ENCODE measurements at places on chromosomes 2 and 18.

- no peak for DNase-seq
These were observed at the start of gene SNED1 for GRCh38 chr2:240997856-240998705. Gene SNED1 (plus strand): TSS chr2:240998618. CDS start chr2:240998838, 220 bp downstream.

DNA sequence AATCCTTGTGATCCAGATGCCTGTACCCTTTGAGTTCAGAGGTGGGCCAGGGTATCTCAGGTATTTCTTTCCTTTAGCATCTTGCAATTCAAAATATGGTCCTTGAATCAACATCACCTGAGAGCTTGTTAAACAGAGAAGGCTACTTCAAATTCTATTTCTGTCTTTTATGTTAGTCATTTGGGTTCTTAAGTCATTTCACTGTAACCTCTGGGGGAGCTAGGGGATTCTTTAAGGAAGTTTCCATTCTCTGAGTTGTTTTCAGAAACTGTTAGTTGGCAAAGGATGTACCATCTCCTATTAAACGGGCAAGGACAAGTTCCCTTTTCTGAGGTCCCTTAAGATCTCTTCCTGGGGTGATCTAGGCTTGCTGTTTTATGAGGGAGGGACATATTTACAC is 16.6 kb downstream of the CFLAR start:
- DNase-seq: no peak

GRCh38 chr18:37566479-37567060 is 972 bp upstream of the CELF4 start:
- DNase-seq: no peak

DNA sequence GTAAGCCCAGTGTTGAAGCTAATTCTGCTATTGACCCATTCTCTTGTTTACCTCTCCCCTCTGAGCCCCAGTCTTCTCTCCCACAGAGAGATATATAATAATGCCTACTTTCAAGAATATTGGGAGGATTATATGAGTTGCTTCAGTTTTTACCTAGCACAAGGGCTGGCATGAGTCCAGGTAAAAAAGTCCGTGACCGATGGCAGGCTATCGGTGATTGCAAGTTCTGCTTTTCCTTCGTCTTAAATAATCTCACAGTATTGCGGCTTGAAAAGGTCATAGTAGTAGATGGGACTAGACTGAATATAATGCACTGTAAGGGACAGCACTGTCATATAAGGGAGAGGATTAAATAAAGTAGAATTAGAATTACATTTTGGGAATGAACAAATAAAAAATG is 77.6 kb downstream of the KIF5C start:
- no peak for DNase-seq

- no peak for DNase-seq
These were observed 298.2 kb upstream of the ZC3H15 start for GRCh38 chr2:186187854-186188253.

DNA sequence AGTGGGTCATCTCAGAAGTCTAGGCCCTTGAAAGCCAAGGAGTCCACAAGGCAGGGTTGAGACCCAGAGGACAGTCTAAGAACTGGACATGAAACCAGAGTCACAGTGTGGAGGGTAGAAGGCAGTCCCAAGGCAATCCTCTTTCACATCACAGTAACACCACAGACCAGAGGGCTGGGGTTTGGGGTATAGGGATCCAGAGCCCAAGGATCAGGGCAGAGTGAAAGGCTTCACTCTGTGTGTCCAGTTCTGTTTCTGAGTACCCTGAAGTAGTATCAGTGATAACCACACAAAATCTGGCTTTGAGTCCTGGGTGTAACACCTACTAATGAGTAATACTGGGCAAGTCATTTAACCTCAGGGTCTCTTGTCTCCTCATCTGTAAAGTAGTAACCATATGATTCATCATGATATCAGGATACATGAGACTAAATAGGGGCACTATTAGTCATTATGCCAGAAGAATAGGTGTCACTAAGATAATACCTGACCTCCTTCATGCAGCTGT is 91.0 kb downstream of the ICA1L start:
- no peak for DNase-seq

- DNase-seq: no peak
These were observed 854 bp downstream of the GPR155 start for GRCh38 chr2:174485788-174486562.

GRCh38 chr2:66437109-66437690 is 2.3 kb downstream of the MEIS1 start:
- DNase-seq: no peak

DNA sequence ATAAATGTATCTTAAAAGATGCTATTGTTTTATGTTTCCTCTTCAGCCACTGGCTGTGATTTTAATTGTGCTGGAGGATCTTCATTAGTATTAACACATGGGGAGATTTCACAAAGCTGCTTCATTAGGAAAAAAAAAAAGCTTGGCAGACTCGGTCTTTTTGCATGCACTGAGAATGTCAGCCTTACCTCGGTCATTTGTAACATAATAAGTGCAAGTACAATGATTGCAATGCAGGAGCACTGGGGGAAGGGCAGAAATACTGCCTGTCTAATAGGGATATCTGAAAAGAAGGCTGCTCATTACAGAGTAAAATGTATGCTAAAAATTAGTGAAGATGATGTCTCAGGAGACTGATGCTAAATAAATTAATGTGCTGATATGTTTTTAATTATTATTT is 1.3 kb upstream of the BAZ2B start:
- no peak for DNase-seq

DNA sequence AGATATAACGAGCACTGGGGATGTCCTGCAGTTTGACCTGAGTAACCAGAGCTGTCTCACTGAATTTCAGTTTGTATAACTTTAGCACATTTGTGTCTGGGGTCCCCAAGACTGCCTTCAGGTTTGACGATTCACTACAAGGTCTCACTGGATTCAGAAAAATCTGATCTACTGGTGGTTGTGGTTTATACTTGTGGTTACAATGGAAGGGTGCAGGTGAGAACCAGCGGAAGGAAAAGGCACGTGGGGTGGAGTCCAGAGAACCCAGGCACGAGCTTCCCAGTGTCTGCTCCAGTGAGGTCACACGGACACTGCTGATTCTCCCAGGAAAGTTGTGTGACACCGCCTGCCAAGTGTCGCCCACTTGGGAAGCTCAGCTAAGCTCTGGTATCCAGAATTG is 126.0 kb downstream of the ZNF236 start:
- no peak for DNase-seq

DNA sequence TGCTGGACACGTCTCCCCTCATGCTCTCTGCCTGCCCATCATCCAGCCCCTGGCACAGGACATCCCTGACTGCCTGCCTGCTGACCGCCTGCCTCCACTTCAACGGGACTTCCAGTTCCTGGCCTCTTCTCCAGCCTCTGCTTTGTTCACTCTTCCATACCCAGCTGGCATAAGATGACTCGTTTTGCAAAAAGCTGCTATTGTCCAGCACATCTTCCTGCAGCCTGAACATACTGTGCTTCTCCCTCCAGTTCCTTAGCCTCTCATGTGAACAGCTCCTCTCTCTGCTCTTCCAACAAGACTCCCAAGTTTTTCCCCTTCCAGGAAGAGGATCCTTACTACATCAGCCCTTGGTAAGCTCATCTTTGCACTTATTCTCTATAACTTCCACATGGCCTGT is 62.4 kb upstream of the SKOR2 start:
- no peak for DNase-seq

GRCh38 chr2:180311-180710 is 83.5 kb downstream of the SH3YL1 start:
- no peak for DNase-seq

DNA sequence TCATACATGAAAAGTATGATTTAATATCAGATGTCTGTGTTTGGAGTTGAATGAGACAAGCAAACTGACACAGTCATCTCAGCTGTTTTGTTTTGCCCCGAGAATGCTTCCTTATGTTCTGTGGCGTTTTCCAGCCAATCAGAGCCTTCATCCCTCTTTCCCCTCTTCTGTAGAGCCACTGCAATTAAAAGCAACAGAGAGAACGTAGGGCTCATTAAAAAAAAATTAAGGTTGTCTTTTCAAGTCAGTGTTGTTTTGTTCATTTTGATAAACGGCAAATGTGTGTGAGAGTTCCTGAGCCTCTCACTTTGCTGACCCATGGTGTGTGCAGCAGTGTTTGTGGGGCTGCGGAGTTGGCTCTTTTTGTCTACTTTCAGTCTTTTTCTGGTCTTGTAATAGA is 216.0 kb downstream of the FHOD3 start:
- DNase-seq: no peak

All from T-helper 9 cell (primary cell).